ENCODE measurements at places on chromosomes 12 and 14.
A peak's percentile ranks its signal among the peaks of the same experiment; 100 is the strongest.

GRCh38 chr14:69625299-69626131 lies 14.1 kb downstream of the SUSD6 start:
- DNase-seq = peak; percentile 81

DNA sequence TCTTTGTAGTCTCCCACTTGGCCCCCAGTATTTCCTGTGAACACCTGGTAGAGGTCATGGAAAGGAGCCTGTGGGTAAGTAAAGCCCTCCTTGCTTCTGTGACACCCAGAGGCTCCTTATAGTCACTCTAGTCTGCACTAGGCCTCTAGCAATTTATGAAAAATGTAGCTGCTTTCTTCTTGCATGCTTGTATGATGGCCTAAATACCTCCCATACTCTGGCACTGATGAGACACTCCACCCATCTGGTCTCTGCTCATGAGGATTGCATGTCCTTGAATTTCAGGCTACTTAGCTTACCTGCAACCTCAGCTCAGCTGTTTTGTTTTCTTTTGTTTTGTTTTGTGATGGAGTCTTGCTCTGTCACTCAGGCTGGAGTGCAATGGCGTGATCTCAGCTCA lies 4.6 kb upstream of the A2ML1 start:
- no peak for DNase-seq

DNA sequence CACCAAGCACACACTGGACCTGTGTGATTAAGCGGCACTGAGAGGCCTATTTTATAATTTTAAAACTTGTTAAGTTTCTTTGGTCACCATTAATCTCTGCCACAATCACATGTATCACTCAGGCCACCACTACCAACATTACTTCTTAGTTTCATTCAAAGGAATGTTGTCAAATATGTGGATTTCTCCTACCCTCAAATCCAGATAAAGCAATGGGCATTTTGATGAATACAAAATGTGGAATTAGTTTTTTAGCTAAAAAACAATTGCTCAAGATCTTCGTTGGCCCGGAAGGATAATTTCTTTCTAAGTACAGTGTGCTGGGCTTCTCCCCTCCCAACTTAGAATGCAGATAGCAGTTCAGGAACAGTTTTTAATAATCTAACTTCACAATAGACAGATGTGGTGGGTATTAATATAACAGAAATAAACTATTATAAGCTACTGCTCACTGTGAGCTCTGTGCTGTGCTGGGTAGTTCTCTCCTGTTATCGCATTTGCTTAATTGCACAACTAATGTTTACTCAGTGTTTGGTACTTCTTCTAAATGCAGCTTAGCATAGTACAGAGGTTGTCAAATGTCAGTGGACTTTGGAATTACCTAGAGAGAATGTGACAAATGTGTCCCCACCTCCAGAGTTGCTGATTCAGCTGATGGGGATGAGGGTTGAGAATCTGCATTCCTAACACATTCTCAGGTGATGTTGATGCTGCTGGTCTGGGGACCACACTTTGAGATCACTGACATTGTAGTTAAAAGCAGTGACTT lies 266.7 kb upstream of the AMIGO2 start:
- no peak for DNase-seq

GRCh38 chr14:99359906-99360305 lies 87.9 kb upstream of the BCL11B start:
- no peak for DNase-seq

GRCh38 chr12:114604606-114605005 lies 79.4 kb downstream of the TBX3 start:
- DNase-seq = no peak

DNA sequence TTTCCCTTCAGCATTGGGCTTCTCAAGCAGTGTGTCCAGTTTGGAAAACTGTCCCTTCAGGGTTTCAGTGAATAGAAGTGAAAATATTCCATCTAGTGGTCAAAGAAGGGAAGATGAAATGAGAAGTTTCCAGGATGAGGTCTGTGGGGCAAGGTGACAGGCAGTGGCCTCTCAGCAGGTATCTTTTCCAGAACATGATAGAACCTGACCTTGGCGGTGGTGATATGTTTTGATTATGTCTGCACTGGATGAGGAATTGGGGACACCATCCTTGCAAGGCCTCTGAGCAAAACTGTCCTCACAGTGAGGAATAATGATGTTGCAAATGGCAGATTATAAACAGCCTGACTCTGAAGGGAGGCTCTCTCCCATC lies 4.7 kb downstream of the GPX2 start:
- no peak for DNase-seq

DNA sequence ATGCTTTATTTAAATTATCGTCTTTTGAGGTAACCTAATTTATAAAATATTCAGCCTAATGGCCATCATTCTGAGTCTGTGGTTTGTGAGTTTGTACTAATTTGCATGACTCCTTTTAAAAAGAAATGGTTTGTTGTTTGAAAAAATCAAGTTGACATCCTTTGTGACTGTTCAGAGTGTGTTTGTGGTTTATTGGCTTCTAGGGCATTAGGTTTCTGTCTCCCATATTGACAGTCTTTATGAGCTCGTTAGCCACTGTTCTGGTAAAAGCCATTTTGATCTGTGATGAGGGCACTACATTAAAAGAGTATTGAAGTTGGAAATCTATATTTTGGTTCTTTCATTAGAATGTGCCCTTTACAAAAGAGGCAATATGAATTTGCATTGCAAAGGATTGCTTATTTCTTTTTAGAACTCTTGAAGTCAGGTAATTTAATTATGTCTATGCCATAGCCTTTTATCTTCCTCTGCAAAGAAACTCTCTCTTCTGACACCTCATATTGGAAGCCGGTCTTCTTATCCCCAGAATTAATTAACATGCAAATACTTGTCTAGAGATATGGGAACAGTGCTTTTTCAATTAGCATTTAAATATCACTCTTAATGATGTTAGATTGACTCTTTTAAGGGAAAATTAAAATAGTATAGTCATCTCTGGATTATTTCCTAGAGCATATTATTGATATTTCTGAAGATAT lies 95.0 kb downstream of the CRADD start:
- DNase-seq = no peak

DNA sequence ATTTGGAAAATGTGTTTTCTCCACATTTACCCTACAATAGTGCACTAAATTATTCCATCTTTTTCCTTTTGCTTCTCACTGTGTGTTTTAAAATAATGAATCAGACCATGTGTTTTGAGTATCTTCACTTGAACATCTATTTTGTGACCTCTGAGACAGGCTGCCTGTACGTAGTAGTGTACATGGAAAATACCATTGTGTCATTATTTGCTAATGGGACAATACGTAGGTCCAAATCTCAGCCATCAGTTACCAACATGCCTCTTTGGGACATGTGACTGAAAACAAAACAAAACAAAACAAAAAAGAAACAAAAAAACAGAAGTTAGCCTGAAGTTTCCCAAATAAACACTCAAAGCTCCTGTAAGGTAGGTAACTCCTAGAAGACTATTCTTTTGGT lies 7.1 kb upstream of the MYF6 start:
- no peak for DNase-seq

GRCh38 chr12:26524862-26525465 lies 308.0 kb downstream of the ITPR2 start:
- peak; percentile 6 for DNase-seq

GRCh38 chr14:100442498-100443490 lies 119.7 kb downstream of the SLC25A47 start:
- no peak for DNase-seq

All from activated naive CD8-positive, alpha-beta T cell treated with anti-CD3 and anti-CD28 coated beads for 36 hours (primary cell).